ENCODE measurements at places on chromosomes 5 and 9.

- no peak for DNase-seq
Measured at GRCh38 chr5:136021016-136021405, 7.8 kb upstream of the TGFBI start.

- no peak for DNase-seq
Measured at GRCh38 chr5:142878111-142878510, 107.9 kb downstream of the ARHGAP26 start.

DNA sequence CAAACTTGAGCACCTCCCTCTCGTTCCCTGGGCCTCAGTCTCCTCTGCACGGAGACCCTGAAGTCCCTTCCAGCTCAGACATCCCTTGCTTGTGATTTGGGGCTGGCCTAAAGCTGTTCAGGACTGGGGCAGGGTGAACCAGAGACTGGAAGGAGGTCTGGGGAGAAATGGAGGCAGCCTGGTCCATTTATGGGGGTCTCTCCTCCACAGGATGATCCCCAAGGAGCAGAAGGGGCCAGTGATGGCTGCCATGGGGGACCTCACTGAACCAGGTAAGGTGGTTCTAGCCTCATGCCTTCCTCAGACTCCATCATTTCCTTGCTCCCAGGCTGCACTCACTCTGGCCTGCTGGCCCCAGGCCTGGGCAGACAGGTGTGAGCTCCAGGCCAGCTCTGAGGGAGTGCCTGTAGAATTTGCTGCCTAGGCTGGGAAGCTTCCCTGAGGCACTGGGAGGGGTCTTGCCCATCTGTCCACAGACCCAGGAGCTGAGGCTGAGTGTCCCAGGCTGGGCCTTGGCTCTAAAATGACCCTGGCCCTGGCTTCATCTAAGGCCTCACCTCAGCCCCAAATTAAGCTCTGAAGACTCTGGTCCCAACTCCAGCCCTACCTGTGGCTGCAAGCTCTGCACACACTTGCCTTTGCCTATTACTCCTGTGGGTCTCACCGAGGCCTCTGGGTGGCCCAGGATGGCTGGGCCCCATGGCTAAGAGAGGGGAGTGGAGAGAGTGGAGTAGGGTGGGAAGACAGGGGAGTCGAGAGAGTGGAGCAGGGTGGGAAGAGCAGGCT, 1.9 kb downstream of the MYOZ3 start:
- no peak for DNase-seq

GRCh38 chr9:68447611-68448010, 91.2 kb downstream of the PGM5 start:
- no peak for DNase-seq

DNA sequence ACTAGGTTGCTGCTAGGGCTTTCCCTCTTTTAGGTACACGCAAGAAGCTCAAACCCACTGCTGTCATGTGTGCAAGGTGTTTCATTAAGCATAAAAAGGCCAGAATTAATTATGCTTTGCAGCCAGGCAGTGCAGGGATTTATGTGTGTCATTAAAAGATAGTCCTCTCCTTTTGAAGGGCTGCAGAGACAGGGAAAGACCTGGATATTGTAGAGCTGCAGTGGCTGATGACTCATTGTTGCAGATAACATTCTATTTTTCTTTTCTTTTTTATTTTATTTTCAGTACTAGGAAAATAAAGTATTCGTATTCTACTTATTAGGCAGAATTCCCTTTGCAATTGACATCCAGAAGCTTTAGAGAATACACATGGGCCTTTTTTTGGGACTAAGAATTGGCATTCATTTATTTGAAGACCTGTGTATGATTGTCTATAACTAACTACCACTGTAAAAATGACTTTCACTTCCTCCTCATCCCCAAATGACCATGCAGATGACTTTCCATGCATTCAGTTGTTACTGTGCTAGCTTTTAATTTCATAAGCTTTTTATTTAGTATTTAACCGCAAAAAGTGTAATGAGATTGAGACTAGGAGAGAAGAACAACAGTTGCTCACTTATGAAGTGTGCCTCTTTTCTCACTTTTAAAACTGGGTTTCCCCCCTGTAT, 113.0 kb downstream of the PAM start:
- no peak for DNase-seq

GRCh38 chr9:116549061-116549664, 137.9 kb upstream of the TRIM32 start:
- no peak for DNase-seq

DNA sequence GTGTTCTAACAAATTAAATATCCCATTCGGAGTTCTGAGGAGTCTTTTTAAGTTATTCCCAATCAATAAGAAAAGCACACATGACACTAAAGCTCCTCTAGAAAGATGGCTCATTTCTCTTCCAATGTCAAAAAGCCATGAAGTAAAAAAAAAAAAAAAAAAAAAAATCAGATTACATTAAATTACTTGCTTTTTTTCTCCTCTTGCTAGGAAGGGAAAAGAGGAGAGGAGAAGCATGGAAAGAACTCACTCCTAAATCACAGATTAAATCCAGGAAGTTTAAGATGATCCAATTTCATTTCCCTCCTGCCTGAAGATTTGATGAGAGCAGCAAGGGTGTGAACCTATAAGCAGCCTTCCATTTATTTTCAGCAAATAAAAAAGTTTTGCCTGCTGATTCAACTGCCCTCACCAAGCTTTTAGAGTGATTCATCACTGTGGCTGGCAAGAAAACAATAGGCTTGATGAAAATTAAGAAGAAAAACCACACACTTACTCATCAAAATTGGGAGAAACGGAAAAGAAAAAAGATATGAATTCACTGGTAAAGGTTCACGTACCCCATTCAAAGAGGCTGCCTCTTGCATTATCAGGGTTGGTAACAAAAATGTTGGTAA, 19.7 kb downstream of the MYO10 start:
- DNase-seq, result no peak

- no peak for DNase-seq
Measured at GRCh38 chr5:56525113-56525512, 290.2 kb upstream of the MAP3K1 start.

DNA sequence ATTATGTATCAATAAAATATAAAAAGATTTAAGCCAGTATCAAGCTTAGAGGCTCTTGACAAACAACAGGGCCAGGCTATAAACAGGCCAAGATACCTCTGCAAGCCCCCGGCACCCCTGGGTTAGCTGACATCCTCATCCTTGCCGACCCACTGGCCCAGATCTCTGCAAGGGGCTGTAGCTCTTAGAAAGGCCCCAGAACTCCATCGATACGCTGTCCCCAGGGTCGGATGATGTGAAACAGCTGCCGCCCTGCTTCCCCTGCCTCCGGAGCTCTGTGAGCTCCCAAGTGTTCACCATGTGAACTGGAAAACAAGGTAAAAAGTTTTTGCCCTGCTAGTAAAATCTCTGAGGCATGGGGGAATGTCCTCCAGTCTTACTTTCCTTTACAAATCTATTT, 20.1 kb downstream of the SH3PXD2B start:
- DNase-seq, result no peak

DNA sequence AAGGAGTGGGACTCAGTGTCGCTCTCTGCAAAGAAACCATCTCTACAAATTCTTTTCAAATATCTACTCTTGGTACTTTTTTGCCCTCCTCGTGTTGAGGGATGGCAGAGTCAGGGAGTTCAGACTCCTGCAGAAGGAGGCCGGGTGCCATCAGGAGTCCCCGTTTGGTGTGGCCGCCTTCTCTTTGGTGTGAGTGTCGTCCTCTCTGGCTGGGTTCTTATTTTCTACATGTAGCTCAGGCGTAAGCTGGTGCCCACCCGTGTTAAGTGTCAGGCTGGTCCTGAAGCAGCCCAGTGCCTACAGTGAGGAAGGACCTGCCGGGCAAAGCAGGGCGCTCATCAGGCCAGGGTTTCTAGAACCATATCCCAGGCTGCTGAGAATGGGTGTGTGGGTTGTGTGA, 37.0 kb downstream of the OTULIN start:
- no peak for DNase-seq

Measured in stimulated activated CD8-positive, alpha-beta memory T cell treated with anti-CD3 and anti-CD28 coated beads, Interleukin-7, amount 100 ng/mL, for 1 hour (primary cell).